Fibroblast of skin of right quadriceps (primary cell): ENCODE measurements at places on chromosomes 1 and 21.

GRCh38 chr21:44255511-44255981 is 6.2 kb downstream of the DNMT3L start:
- DNase-seq = no peak

GRCh38 chr1:169601096-169601881 is 15.0 kb upstream of the F5 start:
- peak; percentile 8 for DNase-seq

DNA sequence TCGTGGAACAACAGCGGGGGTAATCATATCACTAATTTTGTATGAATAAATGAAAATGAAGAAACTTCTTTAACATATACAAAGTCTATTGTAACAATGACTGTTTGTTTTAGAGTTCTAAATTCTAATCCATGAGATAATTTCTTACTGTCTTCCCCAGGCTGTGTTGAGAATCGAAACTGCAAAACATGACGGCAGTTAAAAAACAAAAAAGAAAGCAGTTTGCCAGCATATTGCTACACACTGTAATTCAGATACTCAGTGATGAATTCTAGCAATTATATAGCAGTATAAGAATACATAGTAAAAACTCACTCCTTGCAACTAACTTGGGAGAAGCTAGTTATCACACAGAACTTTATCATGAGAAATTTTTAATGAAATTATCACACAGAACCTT is 22.1 kb downstream of the INSL5 start:
- DNase-seq = no peak

DNA sequence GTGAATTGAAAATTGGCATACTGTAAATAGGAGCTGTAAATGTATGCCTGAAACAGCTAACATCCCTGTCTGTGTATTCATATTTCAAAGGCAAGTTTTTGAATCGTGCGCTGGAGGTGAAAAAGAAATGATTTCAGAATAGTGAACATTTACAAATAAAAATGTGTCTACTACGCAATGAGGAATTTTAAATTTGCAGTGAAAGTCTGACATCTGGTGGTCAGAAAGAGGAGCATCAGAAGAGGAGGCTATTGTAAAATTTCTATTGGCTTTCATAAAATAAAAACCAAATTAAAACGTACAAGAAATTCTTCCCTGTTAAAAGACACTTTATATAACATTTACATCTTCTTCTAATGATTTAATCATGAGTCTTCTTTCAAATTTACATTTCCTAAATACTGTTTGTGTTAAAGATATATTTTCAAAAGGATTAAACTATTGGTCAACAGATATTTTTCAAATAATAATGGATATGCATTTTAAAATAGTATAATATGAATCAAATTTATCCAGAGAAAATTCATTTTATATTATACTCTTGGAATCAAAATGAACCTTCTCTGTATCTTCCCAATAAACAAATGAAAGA is 113.7 kb upstream of the RRP15 start:
- peak; percentile 35 for DNase-seq

DNA sequence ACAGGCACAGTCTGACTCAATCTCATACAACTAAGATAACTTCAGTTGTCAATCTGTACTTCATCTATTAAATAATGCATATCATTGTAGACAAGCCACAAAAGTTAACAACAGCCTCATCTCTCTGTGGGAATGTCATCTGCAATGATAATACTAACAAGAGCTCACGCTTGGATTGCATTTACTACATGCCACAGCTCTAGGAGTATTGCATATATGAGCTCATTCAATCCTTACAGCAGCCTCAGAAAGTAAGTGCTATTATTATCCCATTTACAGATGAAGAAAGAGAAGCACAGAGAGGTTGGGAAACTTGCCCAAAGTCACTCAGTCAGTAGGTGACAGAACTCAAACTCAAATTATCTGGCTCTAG is 105.7 kb upstream of the GUCA2B start:
- no peak for DNase-seq
